Fibroblast of skin of right biceps (primary cell): ENCODE measurements at places on chromosomes 3 and 15.

- DNase-seq = no peak
These were observed 466.9 kb downstream of the EPHB1 start for GRCh38 chr3:135261916-135262315.

DNA sequence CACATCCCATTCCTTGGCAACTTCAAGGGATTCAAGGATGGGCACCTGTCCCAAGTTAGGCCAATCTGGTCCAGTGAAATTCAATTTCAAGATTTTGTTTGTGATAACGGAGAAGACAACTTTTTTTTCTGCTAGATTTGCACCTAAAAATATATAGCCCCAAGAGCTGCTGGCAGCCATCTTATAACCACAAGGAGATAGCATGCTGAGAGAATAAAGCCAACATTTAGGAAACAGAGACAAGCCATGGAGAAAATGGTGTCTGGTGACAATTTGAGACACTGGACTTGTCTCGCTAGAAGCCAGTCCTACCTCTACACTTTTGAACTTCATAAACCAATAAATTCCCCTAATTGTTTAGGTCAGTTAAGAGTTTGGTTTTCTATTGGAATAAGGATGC lies 5.4 kb downstream of the PARL start:
- no peak for DNase-seq

GRCh38 chr15:90915808-90916440 lies 12.8 kb downstream of the MAN2A2 start:
- no peak for DNase-seq

GRCh38 chr3:71416876-71417275 lies 166.7 kb downstream of the FOXP1 start:
- no peak for DNase-seq

GRCh38 chr15:25183581-25184251 lies 228.9 kb downstream of the SNRPN start:
- no peak for DNase-seq

- DNase-seq = no peak
These were observed 3.1 kb downstream of the C3orf20 start for GRCh38 chr3:14678015-14678503.

DNA sequence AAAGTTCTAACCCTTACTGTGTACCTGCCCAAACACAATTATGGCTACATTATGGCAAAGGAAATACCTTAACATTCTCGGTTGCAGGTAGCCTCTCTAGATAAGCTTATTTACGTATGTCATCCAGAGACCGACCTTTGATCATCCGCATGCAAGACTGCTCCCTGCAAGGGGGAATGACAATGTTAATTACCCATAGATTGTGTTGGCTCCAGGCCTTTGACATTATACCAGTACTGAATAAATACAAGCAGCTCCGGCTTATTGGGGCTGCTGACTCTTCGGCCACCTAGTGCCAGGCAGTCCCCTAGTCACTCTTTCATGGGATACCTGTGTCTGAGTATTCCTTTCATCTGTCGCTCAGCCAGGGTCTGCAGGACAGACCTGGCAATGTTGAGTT lies 223.5 kb downstream of the DTWD1 start:
- no peak for DNase-seq
